Stimulated activated CD8-positive, alpha-beta memory T cell treated with anti-CD3 and anti-CD28 coated beads, Interleukin-4, amount 100 ng/mL, for 4 hours (primary cell): ENCODE measurements at places on chromosomes 5 and 9.

GRCh38 chr9:2317591-2317990 lies 302.4 kb downstream of the SMARCA2 start:
- no peak for DNase-seq

DNA sequence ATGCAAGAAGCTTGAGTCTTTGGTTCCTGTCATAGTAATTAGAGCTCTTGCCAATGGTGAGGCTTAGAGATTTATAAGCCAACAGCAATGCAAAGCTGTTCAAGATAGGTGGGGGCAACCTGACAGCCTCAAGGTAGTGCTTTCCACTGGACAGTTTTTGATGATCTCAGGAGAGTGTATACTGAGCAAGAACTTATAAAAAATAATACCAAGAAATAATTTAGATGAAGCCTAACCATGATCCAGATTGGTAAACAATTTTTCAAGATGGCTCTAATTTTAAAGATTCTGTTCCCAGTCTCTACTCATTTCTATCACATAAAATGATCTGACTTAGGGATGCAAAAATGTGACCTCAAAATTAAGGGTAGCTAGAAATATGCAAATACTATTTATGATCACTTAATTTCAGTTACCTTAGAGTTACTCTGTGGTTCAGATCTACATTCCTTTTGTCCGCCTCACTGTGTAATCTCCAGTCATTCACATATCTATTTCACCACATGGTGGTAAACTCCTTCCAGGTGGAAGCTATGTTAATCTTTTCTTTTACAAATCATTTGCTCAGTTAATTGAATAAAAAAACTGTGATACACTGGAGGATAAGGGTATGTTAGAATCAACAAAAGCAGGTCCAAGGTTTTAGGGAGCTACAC lies 1228.0 kb upstream of the C9orf72 start:
- no peak for DNase-seq

DNA sequence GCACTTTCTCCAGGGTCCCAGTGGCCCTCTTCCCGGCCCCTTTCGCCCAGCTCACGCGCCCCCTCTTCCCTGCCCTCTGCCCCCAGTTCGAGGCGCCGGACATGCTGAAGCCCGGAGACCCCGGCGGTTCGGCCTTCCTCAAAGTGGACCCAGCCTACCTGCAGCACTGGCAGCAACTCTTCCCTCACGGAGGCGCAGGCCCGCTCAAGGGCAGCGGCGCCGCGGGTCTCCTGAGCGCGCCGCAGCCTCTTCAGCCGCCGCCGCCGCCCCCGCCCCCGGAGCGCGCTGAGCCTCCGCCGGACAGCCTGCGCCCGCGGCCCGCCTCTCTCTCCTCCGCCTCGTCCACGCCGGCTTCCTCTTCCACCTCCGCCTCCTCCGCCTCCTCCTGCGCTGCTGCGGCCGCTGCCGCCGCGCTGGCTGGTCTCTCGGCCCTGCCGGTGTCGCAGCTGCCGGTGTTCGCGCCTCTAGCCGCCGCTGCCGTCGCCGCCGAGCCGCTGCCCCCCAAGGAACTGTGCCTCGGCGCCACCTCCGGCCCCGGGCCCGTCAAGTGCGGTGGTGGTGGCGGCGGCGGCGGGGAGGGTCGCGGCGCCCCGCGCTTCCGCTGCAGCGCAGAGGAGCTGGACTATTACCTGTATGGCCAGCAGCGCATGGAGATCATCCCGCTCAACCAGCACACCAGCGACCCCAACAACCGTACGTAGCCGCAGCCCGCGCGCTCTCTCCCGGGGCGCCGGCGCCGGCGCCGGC lies 1.0 kb downstream of the PRDM6 start:
- DNase-seq, result no peak

- no peak for DNase-seq
These were observed 82.9 kb downstream of the UGCG start for GRCh38 chr9:111979561-111979960.

- DNase-seq, result no peak
These were observed 27.9 kb upstream of the GOLM1 start for GRCh38 chr9:86126998-86127972.

GRCh38 chr9:16871336-16872151 lies 1.1 kb upstream of the BNC2 start:
- DNase-seq, result no peak

DNA sequence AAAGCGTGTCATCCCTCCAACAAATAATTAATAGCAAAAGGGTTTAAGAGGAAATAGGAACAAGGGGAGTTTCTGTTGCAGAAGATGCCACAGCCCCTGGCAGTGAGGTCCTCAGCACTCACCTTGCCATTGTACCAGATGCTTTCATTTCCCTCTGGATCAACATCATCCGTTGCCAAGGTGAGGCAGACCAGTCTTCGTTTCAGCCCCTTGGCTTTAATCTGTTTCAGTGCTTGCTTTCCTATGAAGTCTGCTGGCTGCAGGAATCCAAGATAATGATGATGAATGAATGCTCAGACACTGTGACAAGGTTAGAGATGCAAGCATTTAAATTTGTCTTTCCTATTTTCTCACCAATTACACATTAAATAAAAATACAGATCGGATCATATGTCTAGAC lies 20.0 kb upstream of the ARSB start:
- DNase-seq, result no peak

- DNase-seq, result no peak
These were observed 596.5 kb downstream of the IRX1 start for GRCh38 chr5:4192111-4192510.

DNA sequence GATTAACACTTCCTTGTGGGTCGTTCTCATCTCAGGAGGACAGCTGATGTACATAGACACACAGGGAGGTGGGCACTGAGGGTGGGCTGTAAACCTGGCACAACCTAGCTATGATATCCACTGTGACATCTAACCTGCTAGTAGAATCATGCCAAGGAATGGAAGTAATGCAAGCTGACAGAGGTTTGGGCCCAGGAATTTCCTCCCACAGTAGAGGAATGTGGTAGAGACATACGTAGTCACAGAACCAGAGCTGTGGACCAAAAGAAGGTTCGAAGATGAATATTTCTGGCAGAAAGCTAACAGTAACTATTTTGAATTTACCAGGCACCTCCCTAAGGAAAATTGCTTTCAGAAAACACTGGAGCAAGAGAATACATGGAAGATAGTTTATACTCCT lies 15.2 kb upstream of the DNAJC25 start:
- DNase-seq, result no peak

- no peak for DNase-seq
These were observed 319.2 kb upstream of the PANK3 start for GRCh38 chr5:168898247-168898911.

DNA sequence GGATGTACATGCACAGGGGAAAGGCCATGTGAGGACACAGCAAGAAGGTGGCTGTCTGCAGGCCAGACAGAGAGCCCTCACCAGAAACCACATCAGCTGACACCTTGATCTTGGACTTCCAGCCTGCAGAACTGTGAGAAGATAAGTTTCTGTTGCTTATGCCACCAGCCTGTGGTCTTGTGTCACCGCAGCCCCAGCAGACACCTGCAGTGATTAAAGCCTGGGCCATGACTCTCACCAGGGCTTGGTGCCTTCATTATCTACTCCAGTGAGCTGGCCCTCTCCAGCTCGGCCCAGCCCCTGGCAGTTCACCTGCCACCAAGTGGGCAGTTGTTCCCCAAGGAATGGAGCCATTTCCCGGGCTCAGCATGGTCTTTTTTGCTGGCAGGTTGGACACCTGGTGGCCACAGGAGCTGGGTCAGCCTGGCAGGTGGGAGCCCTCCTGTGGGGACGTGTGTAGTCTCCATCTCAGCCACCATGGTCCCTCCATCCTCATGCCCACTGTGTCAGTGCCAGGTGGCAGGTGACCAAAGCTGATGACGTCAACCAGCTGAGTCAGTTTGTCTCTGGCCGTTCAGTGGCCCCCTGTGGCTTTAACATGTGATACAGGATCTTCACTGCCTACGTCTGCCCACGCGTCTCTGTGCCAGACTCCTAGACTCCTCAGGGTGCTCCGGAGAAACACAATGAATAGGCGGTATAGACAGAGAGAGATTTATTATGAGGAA lies 99.9 kb upstream of the PPP1R26 start:
- no peak for DNase-seq

GRCh38 chr9:76529653-76530052 lies 70.7 kb downstream of the GCNT1 start:
- no peak for DNase-seq

- DNase-seq, result no peak
These were observed 8.6 kb downstream of the HAPLN1 start for GRCh38 chr5:83711982-83712601.

GRCh38 chr9:130543859-130544258 lies 35.5 kb upstream of the FUBP3 start:
- no peak for DNase-seq

- no peak for DNase-seq
These were observed 90.9 kb downstream of the ANKRD55 start for GRCh38 chr5:56142233-56142613.

GRCh38 chr9:81841333-81841732 lies 86.9 kb upstream of the SPATA31D4 start:
- DNase-seq, result no peak

GRCh38 chr5:76406014-76406413 lies 2.9 kb downstream of the IQGAP2 start:
- DNase-seq, result no peak

GRCh38 chr5:180647465-180647864 lies 1.9 kb downstream of the FLT4 start:
- DNase-seq, result no peak

- DNase-seq, result no peak
These were observed 86.3 kb downstream of the SLC44A1 start for GRCh38 chr9:105330755-105331154.

DNA sequence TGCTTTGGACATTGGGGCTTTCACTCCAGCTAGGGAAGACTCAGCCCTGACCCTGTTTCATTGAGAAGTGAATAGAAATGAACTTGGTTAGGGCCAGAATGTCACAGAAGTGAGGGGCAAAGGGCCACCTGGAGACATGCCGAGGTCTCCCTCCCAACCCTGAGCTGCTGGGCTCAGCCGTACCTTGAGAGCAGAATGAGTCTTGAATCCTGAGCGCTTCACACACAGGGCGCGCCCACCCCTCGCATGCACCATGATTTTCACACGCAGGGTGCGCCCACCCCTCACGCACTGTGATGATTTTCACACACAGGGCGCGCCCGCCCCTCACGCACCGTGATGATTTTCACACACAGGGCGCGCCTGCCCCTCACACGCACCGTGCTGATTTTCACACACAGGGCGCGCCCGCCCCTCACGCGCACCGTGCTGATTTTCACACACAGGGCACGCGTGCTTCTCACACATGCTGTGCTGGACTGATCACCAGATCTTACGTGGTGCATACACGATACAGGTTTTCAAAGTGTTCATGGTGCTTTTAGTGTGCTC lies 99.0 kb downstream of the EHMT1 start:
- no peak for DNase-seq

DNA sequence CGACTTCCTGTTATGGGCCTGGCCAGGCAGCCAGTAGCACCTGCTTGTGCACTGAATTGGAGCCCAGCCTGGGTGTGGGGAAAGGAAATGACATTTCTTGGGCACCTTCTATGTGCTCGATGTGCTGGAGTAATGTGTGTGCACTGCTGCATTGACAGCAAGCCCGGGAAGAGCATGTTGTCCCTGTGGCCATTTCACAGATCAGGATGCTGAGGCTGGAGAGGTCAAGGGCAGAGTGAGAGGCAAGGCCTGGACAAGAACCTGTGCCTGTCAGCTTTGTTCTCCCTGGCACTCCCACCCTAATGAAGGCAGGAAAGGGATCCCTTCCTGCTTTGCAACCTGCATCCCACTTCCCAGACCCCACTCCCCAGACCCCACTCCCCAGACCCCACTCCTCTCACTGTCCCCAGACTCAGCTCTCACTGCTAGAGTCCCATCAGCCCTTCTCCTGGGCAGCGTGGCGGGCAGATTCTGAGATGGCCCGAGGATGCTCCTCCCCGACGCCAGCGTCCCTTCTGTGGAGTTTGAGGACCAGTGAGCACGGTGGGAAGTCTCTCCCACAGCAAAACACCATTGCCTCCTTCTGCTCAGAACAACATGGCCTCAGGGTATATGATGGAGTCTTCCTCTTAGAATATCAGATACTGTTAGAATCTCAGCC lies 49.6 kb downstream of the BARX1 start:
- DNase-seq, result no peak

GRCh38 chr9:98191671-98192502 lies 550 bp downstream of the CORO2A start:
- no peak for DNase-seq

DNA sequence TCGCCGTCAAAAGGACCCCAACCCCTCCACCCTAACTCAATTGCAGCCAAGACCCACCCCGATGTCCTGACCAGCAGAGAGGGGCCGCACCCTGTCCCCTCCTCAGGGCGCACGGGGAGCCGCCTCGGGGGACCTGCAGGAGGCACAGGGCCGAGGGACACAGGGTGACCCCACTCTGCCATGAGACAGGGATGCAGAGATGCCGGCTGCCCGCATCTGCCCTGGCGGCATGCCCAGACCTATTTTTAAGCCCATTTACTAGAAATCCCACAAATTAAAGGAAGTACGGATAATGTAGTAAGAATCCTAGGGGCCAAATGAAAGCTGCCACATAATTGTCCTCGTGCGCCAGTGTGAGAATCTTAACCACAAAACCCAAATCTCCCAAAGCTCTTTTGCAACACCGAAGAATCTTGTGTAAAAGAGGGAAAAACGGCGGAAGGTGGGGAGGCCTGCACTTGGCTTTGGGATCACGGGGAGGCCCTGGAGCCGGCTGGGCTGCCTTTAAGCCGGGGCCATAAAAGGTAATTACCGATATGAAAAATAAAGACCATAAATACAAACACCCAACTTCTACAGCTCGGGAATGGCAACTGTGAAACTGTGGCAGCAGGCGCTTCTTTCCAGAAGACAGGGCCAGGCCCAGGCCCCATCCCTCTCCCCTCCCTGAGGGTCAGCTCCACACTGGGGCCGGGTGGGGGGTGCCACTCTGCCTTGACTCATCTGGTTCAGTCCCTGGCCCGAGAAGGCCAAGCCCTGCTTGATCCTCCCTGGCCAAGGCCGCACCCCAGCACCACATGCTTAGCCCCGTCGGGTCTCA lies 35.0 kb downstream of the NACC2 start:
- DNase-seq, result no peak

- no peak for DNase-seq
These were observed 151.1 kb downstream of the ARL15 start for GRCh38 chr5:54159153-54159892.

GRCh38 chr5:173498739-173499470 lies 117.5 kb downstream of the BOD1 start:
- DNase-seq, result no peak

GRCh38 chr9:95507464-95508241 lies 9.1 kb downstream of the PTCH1 start:
- DNase-seq, result no peak

DNA sequence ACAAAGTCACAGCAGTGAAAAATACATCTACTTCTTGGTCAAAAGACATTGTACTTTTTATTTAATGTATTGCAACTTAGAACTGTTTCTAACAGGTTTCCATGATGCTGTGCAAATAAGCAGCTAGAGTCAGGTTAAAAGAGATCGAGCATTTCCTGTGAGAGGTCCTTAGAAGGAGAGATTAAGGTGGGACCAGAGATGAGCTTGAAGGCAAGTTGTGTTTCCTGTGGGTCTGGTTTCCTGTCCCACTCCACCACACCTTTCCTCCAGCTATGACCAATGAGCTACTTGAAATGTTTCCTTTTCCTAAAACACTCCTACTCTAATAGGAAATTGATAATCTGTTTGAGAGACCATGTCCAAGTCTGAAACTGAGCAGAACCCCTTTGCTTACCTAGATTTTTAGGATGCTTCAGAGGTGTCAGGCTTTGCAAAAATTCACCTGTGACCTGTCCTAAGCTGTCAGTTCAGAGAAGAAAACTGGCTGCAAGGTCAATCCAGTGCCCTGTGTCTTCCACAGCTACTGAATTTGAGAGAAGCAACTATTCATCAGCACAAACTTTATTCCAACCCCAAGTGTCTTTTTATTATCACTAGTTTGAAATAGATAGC lies 13.1 kb upstream of the RLN1 start:
- DNase-seq, result no peak
